ENCODE measurements at places on chromosomes 11 and 22. TPM values are rescaled to one million over a fixed set of nuclear protein-coding genes. Genes with fewer than 3 reads are reported as not detected.

The TMEM225 gene
- not detected for total RNA-seq

The SMIM35 gene
- not detected for total RNA-seq

The CWF19L2 gene
- total RNA-seq = 11.1 TPM

The ANO1 gene
- total RNA-seq = 3.0 TPM

The OR2AT4 gene
- total RNA-seq = not detected

The NAV2 gene
- 5.5 TPM for total RNA-seq

The PRDX5 gene
- 392 TPM for total RNA-seq

The OR52N4 gene
- not detected for total RNA-seq

The UPB1 gene
- total RNA-seq = 0.24 TPM

The CDPF1 gene
- 9.2 TPM for total RNA-seq

The NARS2 gene
- total RNA-seq = 25.1 TPM

The LRRC32 gene
- 0.72 TPM for total RNA-seq

The LTO1 gene
- total RNA-seq = 16.6 TPM

The OLFML1 gene
- not detected for total RNA-seq

The DDT gene
- total RNA-seq = 98.9 TPM
